ENCODE measurements at places on chromosomes 1 and 21. TPM values are rescaled to one million over a fixed set of nuclear protein-coding genes. Genes with fewer than 3 reads are reported as not detected.

The ARHGEF16 gene
- 0.24 TPM for total RNA-seq

The PRR9 gene
- total RNA-seq, result not detected

The ATP5PB gene
- 302 TPM for total RNA-seq

The ATAD3C gene
- 1.2 TPM for total RNA-seq

The RAP1A gene
- total RNA-seq, result 292 TPM

The OVAAL gene
- not detected for total RNA-seq

The DYRK3 gene
- 11.4 TPM for total RNA-seq

The LAX1 gene
- 14.3 TPM for total RNA-seq

The LHX8 gene
- total RNA-seq, result not detected

The RNF2 gene
- total RNA-seq, result 20.7 TPM

The MPL gene
- total RNA-seq, result not detected
